ENCODE measurements at places on chromosomes 6 and 20.

GRCh38 chr6:130518588-130518987 lies 152.8 kb downstream of the TMEM200A start:
- DNase-seq = no peak

- DNase-seq = peak; percentile 32
Measured at GRCh38 chr20:45611054-45611453, 18.5 kb upstream of the WFDC10A start.

DNA sequence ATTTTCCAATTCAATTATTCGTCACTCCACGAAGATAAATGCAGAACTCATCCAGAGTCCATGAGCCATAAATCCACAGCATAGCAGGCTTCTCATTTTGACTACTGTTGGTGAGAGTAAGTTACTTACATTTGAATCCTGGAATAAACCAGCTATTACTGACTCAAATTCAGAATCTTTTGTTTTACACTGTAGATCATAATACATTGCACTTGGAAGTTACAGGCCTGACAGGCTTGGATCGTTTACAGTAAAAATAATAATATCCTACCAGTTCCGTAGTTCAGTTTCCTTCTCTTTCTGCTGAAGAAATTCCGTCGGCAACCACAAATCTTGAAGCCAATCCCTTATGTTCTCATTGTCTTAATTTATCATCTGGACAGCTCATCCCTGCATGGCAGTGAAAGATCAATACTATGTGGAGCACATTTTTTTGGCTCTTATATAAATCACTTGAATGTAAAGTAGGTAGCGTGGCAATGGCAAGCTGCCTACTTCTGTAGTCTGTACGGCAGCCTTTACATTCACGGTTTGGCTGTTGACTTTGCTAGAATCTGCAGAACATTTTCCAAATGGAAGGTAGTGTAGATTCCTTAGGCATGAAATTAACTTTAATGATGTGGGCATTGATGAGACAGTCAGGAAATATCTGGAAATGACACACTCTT lies 142.9 kb downstream of the WDR27 start:
- DNase-seq = no peak

- no peak for DNase-seq
Measured at GRCh38 chr6:167148021-167148420, 9.8 kb downstream of the GPR31 start.

- no peak for DNase-seq
Measured at GRCh38 chr6:435441-436307, 44.1 kb downstream of the IRF4 start.

DNA sequence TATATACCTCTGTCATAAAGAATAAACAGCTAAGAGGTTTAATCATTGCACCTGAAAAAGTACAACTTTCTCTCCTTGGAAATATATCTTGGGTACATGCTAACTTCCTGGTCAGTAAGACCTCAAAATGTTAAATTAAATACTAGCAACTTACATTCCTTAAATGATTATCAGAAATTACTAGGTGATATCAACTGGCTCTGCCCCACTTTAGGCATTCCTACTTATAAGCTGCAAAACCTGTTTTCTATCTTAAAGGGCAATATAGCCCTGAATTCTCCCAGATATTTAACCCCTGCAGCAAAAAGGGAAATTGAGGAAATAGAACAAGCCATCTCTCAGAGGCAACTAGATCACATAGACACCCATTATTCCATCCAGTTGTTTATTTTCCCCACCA lies 20.8 kb downstream of the HLA-DPA1 start:
- DNase-seq = no peak

DNA sequence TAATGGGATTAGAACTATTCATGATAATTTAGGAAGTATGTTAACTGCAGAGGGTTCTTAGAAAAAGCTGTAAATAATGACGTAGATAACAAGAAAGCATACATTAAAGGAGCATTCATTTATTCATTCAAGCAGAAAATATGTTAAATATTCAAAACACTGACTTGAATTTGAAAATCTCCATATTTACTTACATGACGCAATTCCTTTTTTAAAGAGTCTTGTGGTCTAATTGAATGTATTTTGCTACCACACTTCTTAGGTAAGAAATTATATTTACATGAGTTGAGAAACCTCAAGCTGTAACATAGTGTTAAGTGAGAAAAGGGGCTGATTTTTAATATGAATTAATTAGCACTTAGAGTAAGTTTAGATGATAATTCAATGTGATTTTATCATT lies 38.9 kb upstream of the NKAIN2 start:
- no peak for DNase-seq

DNA sequence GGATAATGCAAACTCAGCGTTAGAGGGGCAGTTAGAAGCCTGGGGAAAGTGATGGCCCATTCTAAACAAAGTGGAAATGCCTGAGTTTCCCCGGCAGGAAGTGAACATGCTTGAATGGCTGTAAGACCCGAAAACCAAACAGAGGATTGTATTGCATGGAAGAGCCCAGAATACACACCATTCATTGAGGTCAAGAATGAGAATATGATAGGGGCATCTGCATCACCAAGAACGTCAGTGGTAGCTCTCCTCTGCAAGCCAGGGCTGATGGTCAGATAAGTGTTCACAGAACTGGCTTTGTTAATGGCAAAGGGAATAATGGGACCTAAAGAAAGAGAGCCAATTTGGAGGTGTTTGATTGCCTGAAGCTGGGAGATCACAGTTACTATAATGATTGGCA lies 663.4 kb downstream of the KHDRBS2 start:
- DNase-seq = no peak

DNA sequence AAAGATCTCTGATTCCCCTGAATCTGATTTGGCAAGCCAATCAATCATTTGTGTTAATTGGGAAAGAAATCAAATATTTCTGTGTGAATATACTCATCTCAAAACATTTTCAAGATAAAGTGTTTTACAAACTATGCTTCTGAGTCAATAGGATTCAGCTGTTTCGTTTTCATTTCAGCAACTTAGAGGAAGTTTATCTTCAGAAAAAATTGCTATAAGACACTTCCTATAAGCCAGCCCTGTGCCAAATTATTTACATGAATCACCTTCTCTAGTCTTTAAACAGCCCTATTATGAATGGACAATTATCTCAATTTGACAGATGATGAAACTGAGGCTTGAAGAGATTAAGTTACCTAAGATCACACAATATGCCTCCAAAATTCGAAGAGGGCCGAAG lies 10.9 kb downstream of the DEFB129 start:
- DNase-seq = no peak
